ENCODE measurements at places on chromosomes 1 and 21. TPM values are rescaled to one million over a fixed set of nuclear protein-coding genes. Genes with fewer than 3 reads are reported as not detected.

DNA sequence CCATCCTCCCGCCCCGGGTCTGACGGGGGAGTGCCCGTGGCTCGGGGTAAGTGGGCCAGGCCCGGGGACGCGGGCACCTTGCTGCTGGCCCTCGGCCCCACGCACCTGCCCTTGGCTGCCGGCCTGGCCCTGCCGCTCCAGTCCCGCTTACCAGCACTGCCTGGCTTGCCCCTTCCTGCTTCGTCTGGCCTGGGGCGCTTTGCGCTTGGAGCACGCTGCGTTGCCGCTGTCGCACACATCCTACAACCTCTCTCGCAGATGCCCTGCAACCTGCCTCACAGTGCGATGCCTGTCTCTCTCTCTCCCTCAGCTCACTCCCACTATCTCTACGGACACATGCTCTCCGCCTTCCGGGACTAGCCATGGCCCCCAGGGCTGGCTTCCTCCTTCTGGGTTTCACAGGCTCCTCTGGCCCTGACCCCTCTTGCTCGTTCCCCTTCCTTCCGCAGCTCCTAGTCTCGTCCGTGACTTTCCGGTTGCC lies 9.7 kb downstream of the MYOG start:
- H3K27ac ChIP-seq, result no peak overlapping the region
- H3K4me3 ChIP-seq, result no peak overlapping the region
- no peak for DNase-seq
- H3K27me3 ChIP-seq, result peaks cover 96% of the 10 kb centered on the region

DNA sequence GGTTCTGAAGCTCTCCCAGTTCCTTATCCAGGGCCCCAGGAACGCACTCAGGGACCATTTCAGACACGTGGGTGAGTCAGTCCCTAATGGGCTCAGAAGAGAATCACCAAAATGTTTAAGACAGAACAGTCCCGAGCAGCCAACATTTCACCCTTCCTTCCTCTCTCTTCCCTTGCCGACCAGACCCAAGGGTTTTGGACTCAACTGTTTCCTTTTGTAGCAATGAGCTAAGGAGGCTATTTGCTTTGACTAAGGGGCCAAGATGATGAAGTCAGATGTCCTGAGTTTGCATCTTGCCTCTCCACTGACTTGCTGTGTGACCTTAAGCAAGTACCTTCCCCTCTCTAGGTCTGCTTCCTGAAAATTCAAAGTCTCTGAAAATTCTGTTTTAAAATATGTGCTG lies 472.3 kb upstream of the VAMP3 start:
- H3K4me3 ChIP-seq, result no peak overlapping the region
- H3K27me3 ChIP-seq, result no peaks in the 10 kb centered on the region
- peaks cover 39% of the 10 kb centered on the region for H3K4me1 ChIP-seq
- DNase-seq, result no peak
- H3K27ac ChIP-seq, result no peak overlapping the region
- H3K36me3 ChIP-seq, result no peaks in the 10 kb centered on the region

- H3K36me3 ChIP-seq, result no peaks in the 10 kb centered on the region
- DNase-seq, result no peak
- no peak overlapping the region for H3K4me3 ChIP-seq
- no peaks in the 10 kb centered on the region for H3K27me3 ChIP-seq
Measured at GRCh38 chr1:192543445-192543844, 32.1 kb upstream of the RGS1 start.

DNA sequence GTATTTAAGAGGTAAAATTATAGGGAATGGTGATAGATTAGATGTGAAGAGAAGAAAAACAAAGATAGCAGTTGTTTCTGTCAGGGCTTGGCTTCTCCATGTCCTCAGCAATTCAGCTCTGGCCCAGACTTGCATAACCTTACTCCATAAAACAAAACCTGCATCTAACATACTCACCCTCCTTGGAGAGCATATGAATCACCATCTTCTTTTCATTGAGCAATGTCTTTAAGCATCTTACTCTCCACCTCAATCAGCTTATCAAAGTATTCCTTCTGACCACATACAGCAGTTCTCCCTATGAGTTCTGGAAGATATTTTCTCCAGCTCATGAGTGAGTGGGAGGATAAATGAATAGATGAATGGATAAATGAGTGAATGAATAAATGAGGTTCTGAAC lies 49.0 kb downstream of the RAB3B start:
- H3K4me3 ChIP-seq, result no peak overlapping the region
- no peak overlapping the region for H3K27ac ChIP-seq
- no peak for DNase-seq
- no peaks in the 10 kb centered on the region for H3K36me3 ChIP-seq
- H3K4me1 ChIP-seq, result no peaks in the 10 kb centered on the region
- peaks cover 24% of the 10 kb centered on the region for H3K27me3 ChIP-seq

GRCh38 chr21:16863362-16863905 lies 649.4 kb upstream of the CXADR start:
- no peak overlapping the region for H3K27ac ChIP-seq
- H3K27me3 ChIP-seq, result no peaks in the 10 kb centered on the region
- H3K36me3 ChIP-seq, result no peaks in the 10 kb centered on the region
- no peak for DNase-seq
- H3K4me1 ChIP-seq, result no peaks in the 10 kb centered on the region

DNA sequence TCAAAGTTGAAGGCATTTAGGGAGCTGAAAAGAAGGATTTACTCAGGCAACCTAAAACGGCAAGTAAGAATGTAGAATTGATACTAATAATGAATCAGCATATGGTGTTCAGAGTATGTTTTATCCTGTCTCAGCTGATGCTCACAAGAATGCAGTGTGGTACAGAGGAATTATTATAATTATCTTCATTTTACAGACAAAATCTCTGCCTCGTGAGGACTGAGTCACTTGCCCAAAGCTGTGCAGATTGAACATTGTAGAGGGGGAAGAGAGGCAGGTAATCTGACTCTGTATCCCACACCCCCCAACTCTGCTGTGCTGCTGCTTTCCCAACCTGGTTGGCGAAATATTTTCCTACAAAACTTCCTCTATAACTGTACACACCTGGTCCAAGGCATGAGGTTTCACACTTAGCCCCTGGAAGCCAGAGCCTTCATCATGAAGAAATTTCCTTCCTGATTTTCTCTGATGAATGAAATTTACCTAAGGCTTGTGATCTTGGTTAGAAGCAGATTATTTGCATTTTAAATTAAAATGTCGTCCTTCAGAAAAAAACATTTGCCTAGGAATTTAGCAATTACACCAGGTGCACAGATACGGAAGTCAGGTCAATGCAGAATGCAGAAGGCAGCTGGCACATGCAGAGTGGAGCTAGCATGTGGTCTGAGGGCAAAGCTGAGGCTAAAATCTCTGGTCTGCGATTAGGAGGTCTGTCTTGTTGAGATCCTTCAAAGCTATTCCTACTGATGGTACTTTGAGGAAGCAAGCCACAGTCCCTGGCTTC lies 52.8 kb downstream of the DPT start:
- no peak overlapping the region for H3K4me3 ChIP-seq
- no peak for DNase-seq

DNA sequence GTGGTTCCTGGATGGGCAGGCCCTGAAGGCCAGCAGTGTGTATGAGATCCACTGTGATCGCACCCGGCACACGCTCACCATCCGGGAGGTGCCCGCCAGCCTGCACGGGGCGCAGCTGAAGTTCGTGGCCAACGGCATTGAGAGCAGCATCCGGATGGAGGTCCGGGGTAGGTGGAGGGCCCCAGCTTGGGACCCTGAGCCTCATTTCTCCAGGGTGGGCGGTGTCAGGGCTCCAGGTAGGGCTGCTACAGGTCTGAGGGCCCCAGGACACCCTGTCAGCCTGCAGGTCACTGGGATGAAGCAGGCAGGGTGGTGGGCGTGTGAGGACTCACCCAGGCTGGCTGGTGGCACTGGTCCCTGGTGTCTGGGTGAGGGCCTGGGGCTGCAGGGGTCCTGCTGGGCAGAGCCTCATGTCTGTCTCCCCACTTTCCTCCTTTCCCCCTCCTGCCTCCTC lies 7.8 kb downstream of the OBSCN start:
- peaks cover 34% of the 10 kb centered on the region for H3K36me3 ChIP-seq
- H3K27ac ChIP-seq, result no peak overlapping the region

DNA sequence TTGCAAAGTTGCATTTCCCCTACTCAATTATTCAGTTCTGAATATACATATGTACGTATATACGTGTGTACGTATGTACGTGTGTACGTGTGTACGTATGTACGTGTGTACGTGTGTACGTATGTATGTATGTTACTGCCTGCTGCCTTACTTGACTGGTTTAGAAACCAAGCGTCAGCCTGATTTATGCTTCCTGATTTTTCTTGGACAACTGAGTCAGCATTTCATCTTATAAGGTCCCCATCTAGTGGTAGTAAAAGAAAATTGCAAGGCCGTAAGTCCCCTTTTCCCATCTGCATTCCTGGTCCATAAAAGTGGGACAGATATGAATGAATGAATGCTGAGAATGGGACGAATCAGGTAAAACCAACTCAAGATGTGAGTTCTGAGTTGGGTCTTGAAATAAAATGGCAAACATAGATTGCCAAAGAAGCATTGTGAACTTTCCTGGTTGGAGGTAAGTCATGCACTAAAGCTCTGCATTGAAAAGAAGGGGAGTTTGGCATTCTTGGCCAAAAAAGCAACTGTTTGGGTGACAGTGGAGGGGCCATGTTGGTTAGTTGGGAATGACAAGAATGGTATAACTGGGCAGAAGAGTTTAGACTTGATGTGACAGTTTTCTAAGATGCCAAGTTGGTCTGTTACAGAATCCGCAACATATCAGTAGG lies 76.4 kb upstream of the DNAH14 start:
- peaks cover 57% of the 10 kb centered on the region for H3K27me3 ChIP-seq
- no peak for DNase-seq
- no peaks in the 10 kb centered on the region for H3K36me3 ChIP-seq

- no peaks in the 10 kb centered on the region for H3K27me3 ChIP-seq
Measured at GRCh38 chr1:207202480-207202879, 98.4 kb downstream of the C4BPA start.

- H3K4me1 ChIP-seq, result peaks cover 11% of the 10 kb centered on the region
- no peak overlapping the region for H3K4me3 ChIP-seq
- H3K27me3 ChIP-seq, result no peaks in the 10 kb centered on the region
Measured at GRCh38 chr1:154992721-154993571, 440 bp upstream of the LENEP start.

DNA sequence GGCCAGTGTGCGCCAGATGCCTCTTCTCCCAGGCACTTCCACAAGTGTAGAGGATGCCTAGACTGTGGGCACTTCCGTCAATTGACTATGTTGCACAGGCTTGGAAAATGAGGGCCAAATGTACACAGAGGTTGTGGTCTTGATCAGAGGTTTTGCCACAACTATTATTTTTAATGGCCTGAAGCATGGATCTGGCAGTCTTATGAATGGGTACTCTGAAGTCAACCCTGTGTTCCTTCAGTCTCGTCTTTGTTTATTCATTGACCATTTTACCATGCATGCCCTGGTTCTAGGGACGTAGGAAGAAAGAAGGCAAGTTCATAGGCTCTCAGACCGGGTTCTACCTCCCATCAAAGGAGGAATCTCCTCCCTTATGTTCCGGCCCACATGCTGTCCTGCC lies 329.1 kb downstream of the HHAT start:
- peaks cover 29% of the 10 kb centered on the region for H3K27me3 ChIP-seq
- DNase-seq, result no peak
- no peaks in the 10 kb centered on the region for H3K4me1 ChIP-seq
- no peak overlapping the region for H3K4me3 ChIP-seq

GRCh38 chr1:78284354-78284753 lies 206.4 kb upstream of the PTGFR start:
- H3K27me3 ChIP-seq, result no peaks in the 10 kb centered on the region
- H3K36me3 ChIP-seq, result no peaks in the 10 kb centered on the region
- H3K4me3 ChIP-seq, result no peak overlapping the region
- H3K4me1 ChIP-seq, result no peaks in the 10 kb centered on the region
- H3K27ac ChIP-seq, result no peak overlapping the region
- no peak for DNase-seq

DNA sequence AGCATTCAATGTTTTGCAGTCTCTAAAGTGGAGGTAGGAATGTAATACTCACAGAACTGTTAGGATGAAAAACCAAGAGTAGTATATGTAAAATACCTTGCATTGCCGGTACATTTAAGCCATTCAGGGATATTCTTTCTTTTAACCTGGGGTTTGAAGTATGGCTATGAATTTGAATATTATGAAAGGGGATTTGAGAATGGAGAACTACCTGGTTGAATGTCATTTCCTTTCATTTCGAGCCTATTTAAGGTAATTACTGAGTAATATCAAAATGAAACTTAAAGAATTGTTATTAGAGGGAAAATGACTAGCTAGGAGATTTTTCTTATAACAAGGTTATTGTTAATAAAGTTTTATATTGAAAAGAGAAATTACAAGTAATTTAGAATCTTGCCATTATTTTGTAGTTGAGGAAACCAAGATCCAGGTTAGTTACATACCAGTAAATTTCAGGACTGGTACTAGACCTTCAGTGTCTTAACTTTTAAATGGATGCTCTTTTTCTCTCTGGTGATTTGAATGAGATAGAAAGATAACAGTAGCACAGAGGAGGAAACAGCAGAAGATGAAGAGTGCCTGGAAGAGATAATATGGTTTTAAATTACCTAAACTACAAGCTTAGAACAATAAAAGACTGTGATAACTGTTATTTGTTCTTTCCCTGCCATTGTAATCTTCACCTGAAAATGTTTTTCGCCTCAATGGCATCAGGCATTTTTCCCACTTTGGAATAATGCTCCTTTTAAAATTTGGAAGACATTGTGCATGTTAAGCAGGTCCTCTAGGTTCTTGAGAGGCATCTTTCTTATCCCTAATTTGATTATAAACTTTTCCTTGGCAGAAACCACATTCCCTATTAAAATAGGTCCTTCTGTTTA lies 103.2 kb downstream of the PKN2 start:
- H3K27me3 ChIP-seq, result no peaks in the 10 kb centered on the region
- H3K4me3 ChIP-seq, result no peak overlapping the region
- H3K4me1 ChIP-seq, result no peaks in the 10 kb centered on the region
- peak overlapping the region; percentile 52 for H3K27ac ChIP-seq
- no peak for DNase-seq
- H3K36me3 ChIP-seq, result peaks cover 38% of the 10 kb centered on the region

- H3K36me3 ChIP-seq, result no peaks in the 10 kb centered on the region
- peaks cover 23% of the 10 kb centered on the region for H3K27me3 ChIP-seq
- DNase-seq, result no peak
- no peaks in the 10 kb centered on the region for H3K4me1 ChIP-seq
Measured at GRCh38 chr1:114319418-114319817, 165.7 kb upstream of the SYT6 start.

GRCh38 chr1:205824180-205824579 lies 11.2 kb upstream of the SLC41A1 start:
- H3K36me3 ChIP-seq, result no peaks in the 10 kb centered on the region
- H3K27me3 ChIP-seq, result peaks cover 58% of the 10 kb centered on the region

The TP73 gene
- total RNA-seq, result 0.54 TPM

The ZNF593OS gene
- total RNA-seq, result not detected

The RTCA gene
- 21.7 TPM for total RNA-seq

The CRYBG2 gene
- total RNA-seq, result 17.6 TPM

The RIPK4 gene
- total RNA-seq, result 30.3 TPM

The THEMIS2 gene
- 5.9 TPM for total RNA-seq
